ENCODE measurements at places on chromosomes 6 and 20.

GRCh38 chr6:70684794-70685493 is 17.3 kb downstream of the SMAP1 start:
- no peak for DNase-seq

DNA sequence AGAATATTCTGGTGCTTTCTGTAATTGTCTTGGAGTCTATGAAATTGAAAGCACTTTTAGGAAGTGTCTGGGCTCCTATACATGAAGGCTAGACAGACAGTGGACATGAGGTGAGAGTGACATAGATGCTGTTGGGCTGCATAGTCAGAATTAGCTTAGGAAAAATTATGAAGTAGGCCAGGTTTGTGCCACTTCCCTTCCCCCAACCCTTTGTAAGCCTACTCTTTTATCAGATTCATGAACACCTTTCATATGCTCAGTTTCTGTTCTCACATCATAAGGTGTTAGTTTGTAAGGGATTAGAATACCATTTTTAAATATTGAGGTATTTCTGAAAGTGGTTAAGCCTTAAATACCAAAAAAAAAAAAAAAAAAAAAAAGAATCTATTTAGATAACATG is 18.4 kb upstream of the SNPH start:
- DNase-seq, result no peak

DNA sequence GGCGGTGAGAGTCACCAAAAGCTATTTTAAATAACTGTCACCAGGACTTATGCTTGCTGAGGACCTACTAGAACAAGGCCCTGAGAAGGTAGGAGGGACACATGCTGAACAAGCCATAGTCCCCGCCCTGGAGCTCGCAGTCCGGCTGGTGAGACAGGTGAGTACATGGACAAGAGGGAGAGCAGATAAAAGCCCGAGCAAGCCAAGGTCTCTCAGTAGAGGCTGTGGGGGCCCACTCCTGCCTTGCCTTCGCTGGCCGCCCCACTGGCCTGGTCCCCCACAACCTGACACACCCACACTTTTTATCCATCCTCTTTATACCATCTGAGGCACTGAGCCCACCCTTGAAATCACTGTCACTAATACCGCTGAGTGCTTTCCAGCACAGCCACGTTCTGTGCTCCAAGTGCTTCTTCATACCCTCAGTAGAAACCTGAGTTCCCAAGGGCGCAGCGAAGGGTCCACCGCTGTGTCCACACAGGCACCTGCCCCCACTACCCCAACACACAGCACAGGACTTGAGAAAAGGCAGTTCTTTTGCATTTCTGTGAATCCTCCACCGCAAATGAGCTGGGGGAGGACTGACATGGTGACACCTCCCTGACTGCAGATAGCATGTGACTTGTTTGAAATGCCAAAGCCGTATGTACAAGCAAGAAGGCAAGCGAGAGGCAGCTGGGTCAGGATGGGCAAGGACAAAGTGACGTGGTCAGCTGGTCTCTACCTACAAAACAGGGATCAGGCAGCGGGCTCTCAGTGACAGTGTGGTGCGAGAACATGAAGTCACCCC is 12.1 kb downstream of the DDRGK1 start:
- DNase-seq, result no peak

DNA sequence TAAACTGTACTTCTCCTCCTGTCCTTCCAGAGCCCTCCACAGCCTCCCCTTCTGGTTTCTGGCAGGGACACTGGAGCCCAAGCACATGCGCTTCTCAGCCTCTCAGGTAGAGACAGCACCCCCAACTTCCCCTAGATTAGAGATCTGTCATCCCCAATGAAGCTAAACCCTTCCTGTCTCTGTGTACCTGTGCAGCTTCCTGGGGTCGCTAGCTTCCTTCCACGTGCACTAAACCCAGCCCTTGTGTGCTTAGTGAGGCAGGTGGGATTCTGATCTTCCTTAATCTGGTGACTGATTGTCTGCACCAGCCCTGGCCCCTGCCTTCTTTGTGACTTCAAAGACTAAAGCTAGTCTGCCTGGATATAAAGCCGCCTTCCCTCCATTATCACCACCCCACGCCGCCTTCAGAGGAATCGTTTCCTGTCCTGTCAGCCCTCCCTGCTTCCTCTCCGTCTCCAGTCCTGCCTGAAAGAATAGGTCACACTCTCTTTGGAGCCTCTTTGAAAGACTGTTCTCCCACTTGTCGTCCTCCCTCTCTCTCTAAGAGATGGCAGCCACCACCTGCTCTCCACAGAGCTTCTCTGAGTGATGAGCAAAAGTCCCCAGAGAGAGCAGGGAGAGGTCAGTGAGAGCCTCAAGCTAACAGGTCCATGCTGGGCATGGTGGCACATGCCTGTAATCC is 27.5 kb downstream of the CAPN11 start:
- no peak for DNase-seq

- no peak for DNase-seq
These were observed 75.7 kb downstream of the SYNJ2 start for GRCh38 chr6:158057213-158057987.

DNA sequence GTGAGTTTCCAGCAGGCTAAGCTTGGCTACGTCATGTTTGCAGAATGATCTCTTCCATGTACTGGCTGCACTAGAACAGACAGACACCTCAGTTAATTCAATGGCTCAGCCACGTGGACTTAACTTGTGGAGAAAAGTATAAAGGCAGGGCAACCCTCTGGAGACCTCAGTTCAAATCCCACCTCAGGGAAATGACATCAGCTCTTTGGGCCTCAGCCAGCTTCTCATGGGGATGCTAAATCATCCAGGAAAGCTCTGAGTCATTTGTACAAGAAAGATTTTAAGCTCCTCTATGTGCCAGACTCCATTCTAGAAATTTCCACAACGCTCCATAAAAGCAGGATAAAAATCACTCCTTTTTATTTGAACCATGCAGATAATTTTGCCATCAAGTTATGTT is 128.5 kb upstream of the SALL4 start:
- DNase-seq, result no peak

- peak; percentile 18 for DNase-seq
These were observed 481.1 kb downstream of the BMP2 start for GRCh38 chr20:7248281-7249201.

- DNase-seq, result no peak
These were observed 14.1 kb upstream of the HCK start for GRCh38 chr20:32037929-32038328.

- DNase-seq, result no peak
These were observed 31.2 kb upstream of the SPDEF start for GRCh38 chr6:34587325-34587724.

DNA sequence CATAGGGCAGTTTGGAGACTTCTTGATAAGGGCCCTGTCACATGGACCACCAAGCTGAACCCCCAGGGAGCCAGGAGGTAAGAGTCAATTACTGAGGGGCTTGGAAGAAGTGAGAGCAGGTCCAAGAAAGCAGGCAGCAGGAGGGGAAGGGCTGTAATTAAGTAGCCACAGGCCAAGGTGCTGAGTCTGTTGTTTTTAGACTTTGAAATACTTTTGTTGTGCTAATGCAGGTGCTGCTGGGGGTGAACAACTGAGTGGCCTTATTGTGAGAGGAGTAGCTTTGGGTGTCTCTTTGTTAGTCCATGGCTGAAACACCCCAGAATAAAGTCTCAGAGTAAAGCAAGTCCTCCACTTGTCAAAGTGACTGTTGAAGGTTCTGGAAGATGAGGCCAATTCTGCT is 267.0 kb upstream of the SUPT3H start:
- no peak for DNase-seq
